Cortex of kidney (tissue), 1 donor: ENCODE measurements at places on chromosomes 5 and 9.

- no peak for DNase-seq
Observed at GRCh38 chr5:147410496-147411358, 99.1 kb downstream of the DPYSL3 start.

- no peak for DNase-seq
Observed at GRCh38 chr5:150036513-150036912, 36.0 kb downstream of the HMGXB3 start.

DNA sequence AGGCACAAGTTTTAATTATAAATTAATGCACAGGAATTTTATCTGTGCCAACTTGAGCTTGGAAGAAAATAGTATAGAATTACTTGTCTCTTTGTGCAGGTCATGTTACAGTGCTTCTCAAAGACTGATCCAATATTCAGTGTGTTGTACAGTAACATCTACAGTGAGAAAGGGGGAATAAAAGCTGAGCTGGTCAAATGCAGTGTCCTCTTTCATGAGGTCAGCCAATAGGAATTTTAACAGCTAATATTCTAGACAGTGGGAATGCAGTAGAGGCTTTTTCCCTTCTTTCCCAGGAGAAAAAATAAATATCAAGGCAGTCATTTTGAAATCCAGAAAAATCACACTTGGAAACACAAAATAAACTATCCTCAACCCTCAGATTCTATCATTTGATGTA lies 95.7 kb upstream of the ITGA1 start:
- no peak for DNase-seq

DNA sequence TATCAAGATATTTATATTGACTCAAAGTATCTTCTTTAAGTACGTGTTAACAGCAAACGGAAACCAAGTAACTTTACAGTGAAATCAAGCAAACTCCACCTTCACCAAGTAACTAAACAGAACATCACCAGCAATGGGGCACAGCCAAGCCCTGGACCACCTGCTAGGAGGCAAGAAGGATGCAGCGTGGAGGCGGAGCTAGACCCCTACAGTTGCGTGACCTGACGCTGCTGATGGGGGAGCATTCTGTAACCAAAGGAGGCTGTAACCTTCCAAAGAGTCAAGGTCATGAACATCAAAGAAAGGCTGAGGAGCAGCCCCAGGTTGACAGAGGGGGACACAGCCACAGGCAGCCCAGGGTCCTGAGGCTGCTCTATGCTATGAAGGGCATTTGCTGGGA lies 6.1 kb downstream of the VAV2 start:
- no peak for DNase-seq

GRCh38 chr9:135376511-135377265 lies 102.9 kb upstream of the PPP1R26 start:
- no peak for DNase-seq

DNA sequence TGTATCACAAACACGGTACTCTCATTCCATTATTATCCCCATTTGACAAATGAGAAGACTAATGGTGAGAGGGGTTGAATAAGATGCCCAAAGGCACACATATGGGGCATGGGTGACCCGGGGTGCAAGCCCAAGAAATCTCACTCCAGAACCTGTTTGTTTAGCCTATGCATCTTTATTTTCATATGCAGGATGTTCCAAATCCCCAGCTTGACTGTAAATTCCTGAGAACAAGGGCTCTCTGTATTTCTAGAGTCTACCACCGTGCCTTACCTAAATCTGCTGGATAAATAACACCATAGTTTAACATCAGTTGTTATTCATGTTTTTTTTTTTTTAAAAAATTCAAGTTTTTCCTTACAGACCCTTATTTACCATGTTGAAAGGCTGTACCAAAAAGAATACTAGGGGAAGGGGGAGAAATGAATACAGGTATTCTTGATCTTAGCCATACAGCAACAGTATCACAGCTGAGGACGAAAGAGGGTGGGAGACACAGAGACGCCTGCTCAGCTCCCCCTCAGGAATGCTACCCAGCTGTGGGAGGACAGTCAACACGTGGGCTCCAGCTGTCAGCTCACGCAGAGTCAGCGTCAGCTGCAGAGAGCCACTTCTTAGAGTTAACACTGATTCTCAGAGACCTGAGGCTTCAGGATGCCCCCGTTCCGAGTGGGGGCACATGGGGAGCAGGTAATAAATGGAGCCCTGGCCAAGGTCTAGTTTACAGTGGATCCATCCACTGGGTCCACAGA lies 86.6 kb downstream of the MED27 start:
- DNase-seq = no peak

- no peak for DNase-seq
Observed at GRCh38 chr9:2591967-2592366, 29.6 kb upstream of the VLDLR start.

GRCh38 chr9:122219856-122220672 lies 8.7 kb downstream of the LHX6 start:
- DNase-seq = no peak

GRCh38 chr5:1325191-1325741 lies 19.6 kb downstream of the CLPTM1L start:
- no peak for DNase-seq

- no peak for DNase-seq
Observed at GRCh38 chr5:177300236-177300880, 3.2 kb downstream of the RAB24 start.

GRCh38 chr9:94802793-94803192 lies 76.3 kb downstream of the AOPEP start:
- no peak for DNase-seq

DNA sequence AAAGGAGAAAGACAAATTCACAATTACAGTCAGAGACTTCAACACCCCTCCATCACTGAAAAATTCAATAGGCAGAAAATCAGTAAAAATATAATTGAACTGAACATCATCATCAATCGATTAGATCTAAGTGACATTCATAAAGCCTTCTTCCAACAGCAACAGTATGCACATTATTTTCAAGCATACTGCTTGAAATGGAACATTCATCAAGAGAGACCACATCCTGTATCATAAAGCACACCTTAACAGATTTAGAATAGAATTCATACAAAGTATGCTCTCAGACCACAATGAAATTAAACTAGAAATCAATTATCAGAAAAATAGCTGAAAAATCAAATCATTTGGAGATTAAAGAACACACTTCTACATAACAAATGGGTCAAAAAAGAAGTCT lies 39.1 kb downstream of the ERMP1 start:
- DNase-seq = no peak

GRCh38 chr5:115594128-115595047 lies 7.9 kb downstream of the TICAM2 start:
- no peak for DNase-seq

DNA sequence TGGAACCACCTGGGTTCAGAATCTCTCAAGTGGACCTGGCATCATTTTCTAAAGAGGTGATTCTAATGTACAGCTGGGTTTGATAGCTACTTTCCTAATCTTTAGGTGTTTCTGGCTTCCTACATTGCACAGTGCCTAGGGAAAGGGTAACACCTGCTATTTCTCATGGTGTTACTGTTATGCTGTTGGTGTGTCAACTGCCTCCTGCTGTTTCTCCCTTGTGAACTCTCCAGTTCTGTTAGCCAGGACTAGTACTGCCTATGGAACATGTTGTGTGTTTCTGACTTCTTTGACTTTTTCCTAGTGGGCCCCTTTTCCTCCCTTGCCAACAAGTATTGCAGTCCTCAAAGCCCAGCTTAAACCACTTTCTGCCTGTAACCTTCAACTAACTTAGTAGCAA lies 5.5 kb downstream of the ARHGEF28 start:
- no peak for DNase-seq

- DNase-seq = no peak
Observed at GRCh38 chr5:160496334-160496733, 74.7 kb downstream of the PTTG1 start.

DNA sequence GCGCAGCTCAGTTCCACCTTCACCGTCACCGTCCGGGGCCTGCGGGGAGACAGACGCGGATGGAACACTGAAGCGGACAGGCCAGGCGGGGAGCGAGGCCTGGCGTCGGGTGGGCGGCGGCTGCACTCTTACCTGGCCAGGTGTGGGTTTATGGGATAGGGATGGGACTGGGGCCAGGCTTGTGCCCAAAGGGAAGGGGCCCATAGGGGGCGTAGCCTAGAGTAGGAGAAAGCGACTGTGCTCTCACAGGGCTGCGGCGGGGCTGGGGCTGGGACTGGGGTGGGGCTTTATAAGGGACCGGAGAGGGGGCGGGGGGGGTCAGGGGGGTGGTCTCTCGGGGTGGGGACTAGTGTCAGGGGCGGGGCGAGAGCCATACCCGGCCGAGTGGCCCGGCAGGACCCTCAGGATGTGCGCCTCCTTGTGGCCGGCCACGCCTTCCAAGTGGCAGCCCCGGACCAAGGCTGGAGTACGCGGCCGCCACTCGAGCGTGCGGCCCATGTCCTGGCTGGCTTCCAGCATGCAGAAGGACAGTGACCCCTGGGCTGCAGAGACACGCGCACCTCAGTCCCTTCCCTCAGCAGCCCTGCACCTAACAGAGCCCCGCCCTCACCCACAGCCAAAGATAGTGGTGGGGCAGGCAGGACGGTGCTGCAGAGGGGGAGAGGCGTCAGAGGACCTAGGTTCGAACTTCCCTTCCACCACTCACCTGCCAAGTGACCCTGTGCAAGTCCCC lies 22.8 kb downstream of the FPGS start:
- no peak for DNase-seq

DNA sequence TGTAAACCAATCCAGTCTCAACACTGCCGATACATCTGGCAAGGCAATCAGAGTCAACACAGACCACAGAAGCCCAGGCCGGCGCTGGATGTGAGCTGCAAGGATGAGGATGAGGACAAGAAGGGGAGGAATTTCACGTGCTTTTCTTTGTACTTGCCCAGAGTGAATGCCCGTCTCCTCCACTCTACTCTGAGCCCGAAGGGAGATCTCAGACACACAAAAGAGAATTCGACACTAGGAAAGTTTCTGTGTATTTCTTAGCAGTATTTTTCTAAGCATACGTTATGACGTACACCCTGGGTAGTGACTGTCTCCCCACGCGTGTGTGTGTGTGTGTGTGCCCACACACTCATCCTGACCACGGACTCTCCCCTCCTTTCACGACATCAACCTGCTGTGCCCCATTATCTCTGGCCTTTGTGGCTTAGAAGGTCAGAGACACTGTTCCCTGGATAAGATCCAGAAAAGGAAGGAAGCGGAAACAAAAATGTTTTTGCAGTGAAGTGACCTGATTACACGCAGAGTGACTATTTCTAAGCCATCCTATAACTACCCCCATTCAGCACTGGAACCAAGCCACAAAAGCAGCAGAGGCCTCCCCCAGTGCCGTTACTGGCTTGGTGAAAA lies 227.3 kb upstream of the DAPK1 start:
- no peak for DNase-seq

GRCh38 chr5:57841676-57842363 lies 359.2 kb upstream of the ACTBL2 start:
- no peak for DNase-seq

DNA sequence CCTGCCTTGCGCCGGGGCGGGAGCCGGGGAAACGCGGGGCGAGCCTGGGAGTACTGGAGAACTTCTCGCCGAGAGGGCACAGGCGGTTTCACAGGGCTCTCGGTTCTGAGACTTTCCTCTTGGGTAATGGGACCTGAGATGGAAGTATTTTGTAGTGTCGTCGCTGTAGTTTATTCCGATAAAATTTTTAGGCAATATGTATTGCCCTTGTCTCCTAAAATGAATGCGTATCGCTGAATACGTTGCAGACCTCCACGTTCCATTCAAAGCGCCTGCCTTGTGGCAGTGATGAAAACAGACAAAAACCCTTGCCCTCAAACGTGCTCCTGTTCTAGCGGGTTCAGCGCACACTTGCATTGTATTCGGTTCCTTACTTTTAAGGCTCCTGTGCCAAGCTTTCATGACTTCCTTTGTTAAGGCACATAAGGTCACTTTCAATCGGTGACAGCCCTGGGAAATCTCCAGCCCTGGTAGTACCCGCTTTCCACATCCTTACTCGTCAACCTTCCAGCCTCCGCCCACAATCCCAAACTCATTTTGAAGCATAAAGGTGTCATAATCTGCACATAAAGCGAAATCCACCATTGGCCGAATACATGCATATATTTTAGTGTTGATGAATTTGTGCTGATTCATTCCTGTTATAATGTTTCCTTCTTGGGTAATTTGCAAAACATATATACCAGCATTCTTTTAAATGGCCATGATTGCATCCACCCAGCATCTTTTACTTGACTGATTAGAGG lies 694 bp downstream of the RMI1 start:
- DNase-seq = no peak

GRCh38 chr5:175711472-175712312 lies 53.8 kb downstream of the HRH2 start:
- DNase-seq = no peak

DNA sequence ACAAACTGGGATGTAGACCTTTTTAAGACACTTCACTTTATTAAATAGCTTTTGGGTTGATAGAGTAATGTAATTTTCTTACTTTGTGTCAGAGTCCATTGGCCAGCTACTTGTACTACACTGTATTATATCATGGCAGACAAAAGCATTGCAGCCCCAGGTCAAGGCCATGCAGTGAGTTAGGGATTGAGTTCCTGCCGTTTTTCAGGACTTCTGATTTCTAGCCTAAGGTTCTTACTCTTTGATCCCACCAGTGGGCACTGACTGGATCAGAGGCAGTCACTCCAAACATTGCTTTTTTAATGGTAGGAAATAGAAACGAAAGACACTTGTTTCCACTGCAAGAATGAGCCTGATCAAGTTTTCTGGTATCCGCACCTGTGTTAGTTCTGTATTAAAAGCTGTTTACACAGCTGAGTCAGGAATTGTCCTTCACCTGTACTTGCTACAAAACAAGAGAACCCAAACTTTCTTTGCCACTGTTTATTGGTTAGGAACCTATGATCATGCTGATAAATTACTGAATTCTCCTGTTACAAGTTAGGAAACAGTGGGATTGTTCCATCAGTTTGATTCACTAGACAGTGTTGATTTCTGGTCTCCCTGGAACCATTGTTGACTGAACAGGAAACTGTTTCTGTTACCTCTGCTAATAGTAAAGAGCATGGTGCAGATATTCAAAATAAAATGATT lies 22.1 kb downstream of the LRRC70 start:
- DNase-seq = no peak

DNA sequence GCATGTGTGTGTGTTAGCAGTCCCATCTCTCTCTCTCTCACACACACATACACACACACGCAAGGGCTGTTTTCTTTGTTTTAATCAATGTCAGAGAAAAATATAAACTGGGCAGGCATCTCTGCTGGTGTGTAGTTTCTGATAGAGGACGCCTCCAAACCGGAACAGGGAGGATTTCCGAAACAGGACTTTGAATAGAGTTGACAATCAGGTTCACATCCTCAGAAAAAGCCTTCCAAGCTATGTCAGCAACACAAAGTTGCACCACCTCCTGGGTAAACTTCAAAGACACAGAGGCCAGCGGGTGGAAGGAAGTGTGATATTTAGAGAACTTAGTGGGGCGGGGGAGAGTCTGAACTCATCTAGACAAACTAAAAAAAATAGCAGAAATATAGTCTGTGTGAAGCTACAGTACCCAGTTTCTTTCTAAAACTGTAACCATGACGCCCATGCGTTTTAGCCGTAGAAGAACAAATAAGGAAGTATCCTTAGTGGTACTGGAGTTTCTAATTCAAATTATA lies 1.2 kb downstream of the ST8SIA4 start:
- no peak for DNase-seq

- DNase-seq = no peak
Observed at GRCh38 chr5:107764976-107765804, 94.5 kb upstream of the EFNA5 start.

- DNase-seq = no peak
Observed at GRCh38 chr5:150361301-150361700, 3.8 kb downstream of the TCOF1 start.
